ENCODE measurements at places on chromosomes 5 and 9.
A peak's percentile ranks its signal among the peaks of the same experiment; 100 is the strongest.

DNA sequence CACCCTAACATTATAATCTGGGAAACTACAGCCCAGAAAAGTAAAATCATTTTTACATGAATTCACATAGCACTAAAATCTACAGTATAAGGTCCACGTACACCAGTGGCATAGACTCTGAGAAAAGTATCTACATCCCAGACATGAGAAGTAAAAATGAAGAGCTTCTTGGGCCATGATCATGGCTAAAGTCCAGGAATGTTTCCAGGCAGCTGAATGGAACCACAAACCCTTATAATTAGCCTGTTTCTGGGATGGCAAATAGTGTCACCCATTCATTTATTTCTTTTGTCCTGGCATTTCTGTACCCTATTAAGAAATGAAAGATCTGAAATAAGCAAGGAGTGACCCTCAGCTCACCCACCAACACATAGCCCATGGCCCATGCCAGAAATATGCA lies 217.9 kb downstream of the SPOCK1 start:
- no peak for DNase-seq

DNA sequence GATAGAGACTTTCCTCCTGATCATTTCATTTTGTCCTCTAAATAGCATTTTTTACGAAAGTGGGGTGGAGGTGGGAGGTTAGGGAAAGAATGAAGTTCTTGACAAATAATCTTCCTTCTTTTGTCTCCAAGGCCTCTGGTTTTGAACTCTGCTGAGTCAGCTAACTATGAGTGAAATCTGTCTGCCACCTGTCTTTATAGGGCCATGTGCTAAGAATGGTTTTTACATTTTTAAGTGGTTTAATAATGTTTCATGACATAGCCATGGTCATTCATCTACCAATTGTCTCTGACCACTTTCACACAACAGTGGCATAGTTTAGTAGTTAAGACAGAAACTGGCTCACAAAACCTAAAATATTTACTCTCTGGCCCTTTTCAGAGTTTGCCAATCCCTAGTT lies 7.6 kb downstream of the MAN2A1 start:
- DNase-seq: no peak

- DNase-seq: no peak
Measured at GRCh38 chr9:102434545-102434944, 560.6 kb upstream of the CYLC2 start.

GRCh38 chr9:130305381-130305780 lies 39.8 kb downstream of the HMCN2 start:
- peak; percentile 11 for DNase-seq

DNA sequence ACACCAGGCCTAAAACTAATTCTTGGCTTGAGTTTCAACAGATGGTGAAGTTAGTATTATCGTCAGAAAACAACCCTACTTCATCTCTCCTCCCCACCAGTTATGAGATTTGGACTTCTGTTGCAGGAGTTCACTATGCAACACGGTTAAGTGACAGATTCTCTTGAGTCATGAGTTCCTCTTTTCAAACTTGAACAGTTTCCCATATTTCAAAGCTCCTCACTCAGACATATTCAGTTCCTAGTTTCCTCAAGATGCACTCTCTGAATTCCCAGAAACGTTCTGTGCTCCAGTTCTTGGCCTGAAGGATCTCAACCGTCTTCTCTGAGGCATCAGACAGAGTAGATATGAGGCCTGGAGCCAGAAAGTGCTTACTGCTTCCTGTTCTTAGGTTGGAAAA lies 7.3 kb upstream of the PTGER4 start:
- peak; percentile 33 for DNase-seq

DNA sequence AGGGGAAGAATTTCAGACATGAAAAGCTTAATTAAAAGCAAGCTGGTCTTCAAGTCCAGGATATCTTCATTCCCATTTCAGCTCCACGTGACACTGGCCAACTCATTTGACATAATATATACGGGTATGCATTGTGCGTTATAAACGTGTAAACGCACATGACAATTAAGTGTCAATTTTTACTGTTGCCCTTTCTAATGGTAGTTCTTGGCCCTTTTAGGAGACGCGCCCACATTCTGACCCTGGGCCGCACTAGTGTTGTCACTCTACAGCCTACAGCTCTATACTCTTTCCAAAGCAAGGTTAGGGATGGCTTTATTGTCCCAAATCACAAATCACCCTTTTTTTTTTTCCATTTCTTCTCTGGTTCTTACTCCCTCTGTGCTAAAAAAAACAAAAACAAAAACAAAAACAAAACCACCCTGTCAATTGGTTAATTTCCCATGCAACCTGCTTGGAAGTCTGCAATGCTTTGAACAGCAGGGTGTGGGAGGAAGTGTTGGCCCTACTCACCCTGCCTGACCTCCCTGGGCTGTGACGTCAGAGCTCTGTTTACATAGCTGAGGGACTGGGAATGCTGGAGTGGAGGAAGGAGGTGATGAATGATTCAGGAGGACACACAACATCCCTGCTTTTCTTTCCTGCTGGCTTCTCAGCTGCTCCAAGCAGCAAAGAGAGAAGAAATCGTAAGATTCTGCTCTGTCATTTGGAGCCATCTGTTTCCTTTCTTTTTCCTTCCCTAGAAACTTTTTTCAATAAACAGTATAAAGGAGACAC lies 19.3 kb downstream of the RFK start:
- peak; percentile 40 for DNase-seq

DNA sequence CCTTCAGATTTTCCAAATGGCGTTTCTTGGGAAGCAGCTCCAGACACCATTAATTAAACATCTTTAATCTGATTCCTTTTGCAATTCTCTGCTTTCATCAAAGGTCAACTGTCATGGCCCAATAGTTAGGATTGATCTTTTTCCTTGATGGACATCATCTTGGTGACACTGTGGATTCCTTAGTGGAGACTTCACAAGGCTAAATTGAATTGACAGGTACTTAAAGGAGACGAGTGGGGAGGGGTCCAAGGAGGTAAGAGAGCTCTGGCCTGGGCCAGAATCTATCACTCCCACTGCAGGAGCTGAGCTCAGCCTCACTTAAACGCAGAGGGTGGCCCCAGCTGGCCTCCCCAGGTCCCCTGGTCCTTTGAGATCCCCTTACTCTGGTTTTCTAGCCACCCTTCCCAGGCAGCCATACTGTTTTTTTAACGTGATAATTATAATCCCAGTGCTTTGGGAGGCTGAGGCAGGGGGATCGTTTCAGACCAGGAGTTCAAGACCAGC lies 9.9 kb upstream of the HMCN2 start:
- DNase-seq: no peak

DNA sequence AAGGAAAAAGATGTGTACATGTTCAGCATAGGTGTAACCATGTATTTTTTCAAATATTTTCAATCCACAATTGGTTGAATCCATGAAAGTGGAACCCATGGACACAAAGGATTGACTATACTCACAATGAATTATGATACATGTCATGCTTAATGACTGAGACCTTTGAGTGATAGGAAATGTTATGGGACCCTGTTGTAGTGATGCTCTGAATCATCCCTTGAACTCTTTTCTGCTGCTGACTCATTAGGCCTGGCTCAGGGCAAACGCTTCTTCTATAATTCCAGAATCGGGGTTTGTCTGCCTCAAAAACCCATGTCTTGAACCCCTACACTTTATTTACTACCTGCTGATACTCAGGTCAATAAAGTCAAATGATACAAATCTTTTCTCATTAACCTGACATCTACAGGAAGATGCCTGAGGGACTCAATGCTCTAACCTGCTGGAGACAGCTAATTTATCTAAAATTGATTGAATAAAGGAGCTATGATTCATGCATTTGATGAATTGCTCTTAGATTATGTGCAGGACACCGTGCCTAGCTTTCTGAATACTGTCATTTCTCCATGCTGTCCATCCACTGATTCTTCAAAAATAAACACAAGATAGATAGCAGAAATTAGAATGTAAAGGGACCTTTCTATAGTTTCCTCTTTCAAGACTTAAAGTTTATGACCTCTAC lies 260.1 kb downstream of the PRELID2 start:
- no peak for DNase-seq

GRCh38 chr5:165035520-165035919 lies 1530.1 kb downstream of the MAT2B start:
- no peak for DNase-seq

GRCh38 chr5:139808481-139809330 lies 13.1 kb downstream of the PSD2 start:
- DNase-seq: no peak

- no peak for DNase-seq
Measured at GRCh38 chr5:157130925-157131324, 11.7 kb downstream of the MED7 start.

- DNase-seq: peak; percentile 77
Measured at GRCh38 chr9:70639853-70640814, 225.7 kb upstream of the KLF9 start.

DNA sequence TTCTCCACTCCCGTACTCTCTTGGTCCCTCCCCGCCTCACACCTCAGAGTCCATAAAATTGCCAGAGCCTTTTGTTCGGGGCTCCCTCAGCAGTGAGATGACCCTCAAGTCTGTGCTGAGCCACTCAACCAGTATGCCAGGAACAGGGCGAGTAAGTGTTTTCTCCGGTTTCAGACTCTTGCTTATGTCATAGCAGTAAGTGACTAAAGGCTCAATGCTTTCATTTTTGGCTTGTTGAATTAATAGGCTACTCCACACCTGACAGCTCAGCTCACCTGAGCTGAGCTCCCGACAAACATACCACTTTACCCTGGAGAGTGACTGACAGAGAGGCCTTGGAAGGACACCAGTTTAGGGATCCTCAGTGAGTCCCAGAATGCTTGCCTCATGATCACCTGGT lies 30.5 kb downstream of the PCSK1 start:
- no peak for DNase-seq

GRCh38 chr9:109171926-109172325 lies 4.9 kb upstream of the FRRS1L start:
- no peak for DNase-seq

DNA sequence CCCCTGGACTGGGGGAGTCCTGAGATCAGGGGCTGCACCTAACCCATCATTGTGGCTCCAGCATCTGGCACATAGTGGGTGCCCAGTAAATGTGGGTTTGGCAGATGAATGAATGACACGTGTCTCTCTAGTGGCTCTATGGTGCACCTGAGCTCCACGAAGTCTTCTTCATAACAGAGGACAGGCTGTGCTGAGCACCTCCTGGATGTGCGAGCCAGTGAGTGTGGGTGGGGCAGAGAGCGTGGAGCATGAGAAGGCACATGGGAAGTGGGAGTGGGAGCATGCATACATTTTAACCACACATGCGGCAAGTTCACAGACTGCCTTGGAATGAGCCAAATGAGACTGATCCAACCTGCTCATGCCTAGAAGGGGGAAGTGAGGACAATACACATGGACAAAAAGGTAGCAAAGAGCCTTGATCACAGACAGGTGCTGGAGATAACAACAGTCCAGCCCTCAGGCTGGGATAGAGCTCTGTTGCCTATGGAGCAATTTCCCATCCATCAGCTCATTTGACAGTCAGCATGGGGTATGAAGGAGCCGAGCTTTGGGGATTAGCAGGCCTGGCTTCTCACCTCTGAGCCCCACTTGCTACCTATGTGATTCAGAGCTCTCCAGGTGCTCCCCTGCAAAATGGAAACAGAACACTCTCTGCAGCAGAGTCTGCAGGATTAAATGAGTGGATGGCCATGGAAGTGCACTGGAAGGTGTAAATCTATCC lies 76.2 kb upstream of the TBC1D2 start:
- peak; percentile 12 for DNase-seq

DNA sequence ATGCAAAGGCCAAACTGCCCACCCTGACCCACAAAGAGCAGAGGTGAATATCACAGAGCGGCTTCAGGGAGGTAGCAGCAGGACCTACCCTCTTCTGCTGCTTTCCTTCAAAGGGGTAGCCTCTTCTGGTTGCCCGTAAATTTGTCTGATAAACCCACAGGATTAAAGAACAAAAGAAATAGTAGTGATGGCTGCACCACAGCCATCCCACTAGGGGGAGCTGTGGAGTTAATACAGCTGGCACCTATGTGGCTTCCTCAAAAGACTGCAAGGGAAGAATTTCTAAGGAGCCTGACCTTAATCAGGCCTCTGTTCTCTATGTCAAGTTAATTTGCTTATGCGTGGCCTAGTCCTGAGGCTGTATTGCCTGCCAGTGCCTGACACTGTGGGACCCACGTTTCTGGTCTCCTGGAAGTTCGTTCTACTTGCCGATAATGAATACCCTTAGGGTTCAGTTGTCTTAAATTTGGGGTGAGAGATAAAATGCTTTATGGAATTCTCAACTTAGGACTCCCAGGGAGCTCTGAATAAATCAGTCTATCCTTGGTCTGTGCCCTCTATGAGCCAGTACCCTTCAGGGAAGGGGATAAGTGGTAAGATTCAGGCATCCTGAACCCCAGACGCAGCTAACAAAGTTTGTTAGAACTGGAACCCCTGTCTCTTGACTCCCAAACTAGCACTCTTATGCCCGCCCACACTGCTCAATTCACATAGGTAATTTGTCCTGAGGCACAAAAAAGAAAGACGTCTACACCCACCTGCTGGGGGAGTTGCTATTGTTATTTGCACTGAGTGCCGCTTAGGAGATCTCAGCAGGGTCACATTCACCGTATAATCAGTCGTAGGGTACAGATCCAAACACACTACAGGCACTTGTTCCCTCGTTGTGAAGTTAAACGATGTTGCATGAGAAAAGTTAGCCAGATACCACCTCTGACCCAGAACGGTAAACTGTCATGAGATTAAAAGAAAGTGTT lies 77.1 kb downstream of the SUSD1 start:
- DNase-seq: peak; percentile 80

DNA sequence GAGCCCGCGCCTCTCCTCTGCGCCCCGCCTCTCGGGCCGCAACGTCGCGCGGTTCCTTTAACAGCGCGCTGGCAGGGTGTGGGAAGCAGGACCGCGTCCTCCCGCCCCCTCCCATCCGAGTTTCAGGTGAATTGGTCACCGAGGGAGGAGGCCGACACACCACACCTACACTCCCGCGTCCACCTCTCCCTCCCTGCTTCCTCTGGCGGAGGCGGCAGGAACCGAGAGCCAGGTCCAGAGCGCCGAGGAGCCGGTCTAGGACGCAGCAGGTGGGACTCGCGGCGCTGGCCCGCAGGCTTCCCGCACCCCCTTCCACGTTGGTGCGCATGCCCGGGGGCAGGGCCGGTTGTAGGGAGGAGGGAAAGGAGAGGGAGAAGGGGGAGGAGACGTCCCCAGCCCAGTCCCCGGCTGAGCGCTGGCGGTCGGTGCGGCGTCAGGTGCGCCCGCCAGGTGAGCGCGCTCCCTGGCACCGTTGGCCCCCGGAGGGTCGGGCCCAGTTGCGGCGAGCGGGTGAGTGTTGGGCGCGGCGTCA lies at the start of gene OCLN:
TSS of gene OCLN (plus strand) at position 400 of the 532 bp plus-strand sequence. CDS start 11,455 bp downstream, outside the sequence.
- peak; percentile 43 for DNase-seq

GRCh38 chr5:176873541-176874172 lies 25.5 kb downstream of the HK3 start:
- DNase-seq: no peak

- DNase-seq: peak; percentile 83
Measured at GRCh38 chr5:38715696-38716095, 130.1 kb upstream of the OSMR start.

- DNase-seq: no peak
Measured at GRCh38 chr5:21802100-21802499, 1051.0 kb downstream of the CDH12 start.

Measured in Ammon's horn (tissue), 1 donor.